ENCODE measurements at places on chromosomes 4 and X. TPM values are rescaled to one million over a fixed set of nuclear protein-coding genes. Genes with fewer than 3 reads are reported as not detected.

The FRMD7 gene
- total RNA-seq: not detected

The CFP gene
- 1.3 TPM for total RNA-seq

The CT47B1 gene
- total RNA-seq: not detected

The GPR78 gene
- total RNA-seq: not detected

The MAGEA3 gene
- 92.7 TPM for total RNA-seq

The PCDH11X gene
- total RNA-seq: not detected

The CDKL2 gene
- total RNA-seq: 1.2 TPM

The GYG2 gene
- not detected for total RNA-seq

The TMEM255A gene
- not detected for total RNA-seq

The TCEAL7 gene
- 0.20 TPM for total RNA-seq

The FDCSP gene
- total RNA-seq: not detected

The DRP2 gene
- total RNA-seq: 0.64 TPM

The MGST2 gene
- 24.3 TPM for total RNA-seq

The GRIA3 gene
- not detected for total RNA-seq

The CXCL6 gene
- total RNA-seq: not detected

The PF4V1 gene
- total RNA-seq: not detected

All from HCT116 (cell line).